Tracheal epithelial cell (primary cell): ENCODE measurements at places on chromosomes 12 and 14. TPM values are rescaled to one million over a fixed set of nuclear protein-coding genes. Genes with fewer than 3 reads are reported as not detected.

Gene NPFF
- total RNA-seq, result not detected in 2 replicates

Gene SSPN
- 1.5 and 3.4 TPM in 2 replicates for total RNA-seq

Gene LDHB
- 654 and 913 TPM in 2 replicates for total RNA-seq

Gene DICER1
- total RNA-seq, result 31.8 and 34.0 TPM in 2 replicates

Gene LPAR5
- total RNA-seq, result 2.3 and 3.9 TPM in 2 replicates

Gene KIF26A
- total RNA-seq, result 0.48 and 1.3 TPM in 2 replicates

Gene AMHR2
- total RNA-seq, result not detected in 2 replicates

Gene GNPTAB
- 17.5 and 20.0 TPM in 2 replicates for total RNA-seq

Gene ESRRB
- not detected in 2 replicates for total RNA-seq

Gene DHRS2
- total RNA-seq, result not detected in 2 replicates

Gene NKX2-1
- total RNA-seq, result 0.48 and 7.0 TPM in 2 replicates

Gene STK38L
- total RNA-seq, result 24.9 and 85.1 TPM in 2 replicates

Gene ADAM21
- 0.48 and 0.64 TPM in 2 replicates for total RNA-seq

Gene RNF212B
- not detected in 2 replicates for total RNA-seq

Gene PPP1R36
- 0.72 and 0.85 TPM in 2 replicates for total RNA-seq

Gene PIWIL1
- not detected in 2 replicates for total RNA-seq

Gene NRL
- total RNA-seq, result 0.96 and 1.9 TPM in 2 replicates

Gene AKAP3
- total RNA-seq, result 1.4 and 1.9 TPM in 2 replicates

Gene ASCL1
- not detected in 2 replicates for total RNA-seq

Gene ACSM4
- not detected in 2 replicates for total RNA-seq

Gene SLC2A3
- 8.3 and 96.9 TPM in 2 replicates for total RNA-seq

Gene DCTN2
- 77.6 and 95.4 TPM in 2 replicates for total RNA-seq

Gene TAS2R46
- 0.85 and 0.96 TPM in 2 replicates for total RNA-seq

Gene CPNE6
- total RNA-seq, result not detected in 2 replicates

Gene ANG
- 4.9 and 7.2 TPM in 2 replicates for total RNA-seq
